Fibroblast of gingiva (primary cell): ENCODE measurements at places on chromosomes 13 and 19.

- DNase-seq: no peak
Measured at GRCh38 chr19:21264416-21264815, 64.8 kb downstream of the ZNF708 start.

DNA sequence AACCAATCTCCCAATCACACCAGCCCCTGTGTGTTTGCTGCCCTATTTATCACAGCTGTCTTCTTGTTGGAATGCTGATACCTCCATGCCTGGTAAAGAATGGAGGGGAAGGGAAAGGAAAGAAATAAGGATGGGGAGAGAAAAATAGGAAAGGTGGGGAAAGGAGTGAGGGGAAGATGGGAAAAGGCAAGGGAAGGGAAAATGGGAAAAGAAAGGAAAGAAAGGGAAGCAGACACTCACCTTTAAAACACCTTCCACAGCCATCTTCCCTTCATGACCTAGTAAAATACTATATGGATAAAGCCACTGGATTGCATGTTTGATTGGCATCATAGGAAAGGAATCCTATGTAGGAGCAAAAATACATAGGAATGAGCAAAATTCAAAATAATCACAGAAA is 77.8 kb downstream of the VWA8 start:
- DNase-seq: no peak

GRCh38 chr13:21065686-21066085 is 4.3 kb upstream of the LATS2 start:
- DNase-seq: no peak

GRCh38 chr13:24225062-24225461 is 64.5 kb downstream of the SPATA13 start:
- DNase-seq: no peak

DNA sequence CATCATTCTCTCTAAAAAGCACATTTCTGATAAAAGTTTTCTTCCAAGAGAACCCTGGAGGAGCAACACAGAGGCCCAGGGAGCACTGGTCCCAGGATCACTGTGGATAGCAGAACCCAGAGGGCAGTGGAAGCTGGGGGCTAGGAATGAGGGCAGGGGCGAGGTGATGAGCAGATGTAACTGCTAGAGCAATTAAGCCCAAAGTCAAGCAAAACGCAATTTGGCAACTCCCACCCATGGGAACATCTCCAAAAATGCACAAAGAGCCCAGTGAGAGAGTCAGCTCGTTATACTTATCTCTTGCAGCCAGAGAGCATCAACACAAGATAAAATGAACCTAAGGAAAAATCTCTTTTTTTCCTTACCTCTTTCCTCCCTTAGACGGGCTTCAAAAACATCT is 284.2 kb downstream of the TBC1D4 start:
- no peak for DNase-seq

GRCh38 chr13:85536706-85537105 is 262.5 kb downstream of the SLITRK6 start:
- DNase-seq: peak; percentile 32

GRCh38 chr13:75703769-75704168 is 67.6 kb downstream of the LMO7 start:
- no peak for DNase-seq

DNA sequence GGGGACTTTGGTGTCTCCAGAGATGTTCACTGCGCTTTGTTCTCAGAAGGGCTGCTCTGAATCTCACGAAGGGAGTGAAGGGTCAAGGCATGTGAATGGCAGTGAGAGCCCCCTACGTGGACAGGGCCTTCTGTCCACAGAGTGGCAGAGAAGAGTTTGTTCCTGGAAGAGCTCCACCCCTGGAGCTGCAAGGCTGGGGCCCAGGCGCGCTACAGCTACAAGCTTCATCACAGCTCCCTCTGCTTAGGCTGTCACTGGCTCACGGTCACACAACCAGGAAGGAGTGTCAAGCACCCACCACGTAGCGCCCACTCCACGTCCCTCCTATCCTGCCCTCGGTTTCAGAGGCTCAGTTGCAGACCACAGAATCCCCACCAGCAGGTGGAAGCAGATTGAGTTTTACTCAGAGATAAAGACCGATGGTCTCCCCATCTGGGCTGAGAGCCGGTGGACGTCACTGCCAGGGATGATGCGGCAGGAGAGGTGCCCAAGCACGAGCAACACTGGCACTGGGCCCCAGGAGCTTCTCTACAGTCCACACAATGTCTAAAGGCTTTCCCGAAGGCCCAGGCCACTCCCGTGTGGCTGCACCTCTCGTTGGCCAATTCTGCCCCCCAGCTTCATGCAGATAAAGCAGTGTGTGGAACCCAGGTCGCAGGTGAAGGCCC is 23.0 kb upstream of the TFDP1 start:
- no peak for DNase-seq

DNA sequence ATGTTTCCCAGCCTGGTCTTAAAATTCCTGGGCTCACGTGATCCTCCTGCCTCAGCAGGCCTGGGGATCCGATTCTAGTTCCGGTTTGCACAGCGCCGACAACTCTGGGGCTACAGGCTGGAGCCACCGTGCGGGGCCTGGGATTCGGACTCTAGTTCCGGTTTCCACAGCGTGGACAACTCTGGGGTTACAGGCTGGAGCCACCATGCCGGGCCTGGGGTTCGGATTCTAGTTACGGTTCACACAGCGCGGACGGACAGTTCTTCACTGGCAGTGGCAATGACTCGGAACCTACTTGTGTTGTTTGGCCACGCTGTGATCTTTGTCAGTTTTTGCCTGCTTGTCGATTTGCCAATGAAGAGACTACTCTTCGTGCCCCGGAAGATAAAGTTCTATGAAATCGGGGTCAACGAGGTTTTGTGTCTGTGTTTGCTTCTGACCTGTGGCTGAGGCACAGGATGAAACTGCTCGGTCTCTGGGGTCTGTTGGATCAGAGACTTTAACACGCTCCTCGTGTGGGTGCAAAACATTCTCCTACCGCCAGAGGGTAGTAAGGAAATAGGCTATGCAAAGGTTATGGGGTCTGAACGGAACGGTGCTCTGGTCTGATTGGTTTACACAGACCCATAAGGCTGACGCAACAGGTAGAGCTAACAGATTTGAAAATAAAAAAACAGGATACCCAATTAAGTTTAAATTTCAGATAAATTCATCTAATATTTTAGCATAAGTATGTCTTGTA is 12.1 kb upstream of the ZSCAN1 start:
- DNase-seq: peak; percentile 36

DNA sequence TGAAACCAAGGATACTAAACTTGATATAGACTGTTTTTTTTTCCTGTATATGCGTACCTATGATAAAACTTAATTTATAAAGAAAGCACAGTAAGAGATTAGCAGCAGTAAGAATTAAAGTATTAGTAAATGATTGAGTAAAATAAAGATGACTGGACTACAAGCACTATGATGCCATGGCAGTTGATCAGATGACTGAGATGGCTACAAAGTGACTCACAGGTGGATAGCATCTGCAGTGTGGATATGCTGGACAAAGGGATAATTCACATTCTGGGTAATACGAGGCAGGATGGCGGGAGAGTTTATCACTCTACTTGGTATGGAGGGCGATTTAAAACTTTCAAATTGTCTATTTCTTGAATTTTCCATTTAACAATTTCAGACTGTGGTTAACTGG is 11.8 kb downstream of the HTR2A start:
- no peak for DNase-seq

- DNase-seq: peak; percentile 20
Measured at GRCh38 chr19:4304538-4305256, at the start of gene FSD1. FSD1 (plus strand) TSS chr19:4304598; CDS start chr19:4304747, 149 bp downstream.

DNA sequence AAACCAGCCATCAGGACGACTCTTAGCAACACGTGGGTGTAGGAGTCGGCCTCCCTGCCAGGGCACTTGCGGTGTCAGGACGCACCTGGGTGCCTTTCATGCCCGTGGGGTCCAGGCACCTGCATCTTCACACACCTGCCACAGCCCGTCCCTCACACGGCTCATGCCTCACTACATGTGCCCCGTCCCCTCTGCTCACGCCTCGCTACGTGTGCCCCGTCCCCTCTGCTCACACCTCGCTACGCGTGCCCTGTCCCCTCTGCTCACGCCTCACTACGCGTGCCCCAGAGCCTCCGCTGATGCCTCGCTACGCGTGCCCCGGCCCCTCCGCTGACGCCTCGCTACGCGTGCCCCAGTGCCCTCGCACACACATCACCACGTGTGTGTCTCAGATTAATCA is 58.0 kb upstream of the F7 start:
- no peak for DNase-seq

- no peak for DNase-seq
Measured at GRCh38 chr13:112990783-112991182, 21.8 kb downstream of the MCF2L start.

GRCh38 chr13:44855860-44856259 is 133.4 kb downstream of the NUFIP1 start:
- DNase-seq: no peak

DNA sequence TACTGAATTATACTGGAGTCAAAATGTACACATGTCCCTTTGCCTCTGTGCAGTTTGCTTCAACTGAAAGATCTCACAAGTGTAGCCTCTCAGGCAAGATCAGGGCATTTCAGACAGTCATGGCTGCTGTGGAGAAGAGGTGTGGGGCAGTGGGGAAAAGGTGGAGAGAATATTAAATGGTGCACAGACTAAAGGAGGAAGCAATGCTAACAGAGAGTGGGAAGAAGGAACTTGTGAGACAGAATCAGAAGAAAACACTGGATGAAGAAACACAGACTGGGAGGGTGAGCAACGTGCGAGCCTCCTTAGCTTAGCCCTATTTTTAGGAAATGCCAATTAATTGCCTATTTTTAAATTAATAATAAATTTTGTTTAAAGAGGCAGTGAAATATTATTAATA is 49.6 kb upstream of the RAP2A start:
- no peak for DNase-seq

DNA sequence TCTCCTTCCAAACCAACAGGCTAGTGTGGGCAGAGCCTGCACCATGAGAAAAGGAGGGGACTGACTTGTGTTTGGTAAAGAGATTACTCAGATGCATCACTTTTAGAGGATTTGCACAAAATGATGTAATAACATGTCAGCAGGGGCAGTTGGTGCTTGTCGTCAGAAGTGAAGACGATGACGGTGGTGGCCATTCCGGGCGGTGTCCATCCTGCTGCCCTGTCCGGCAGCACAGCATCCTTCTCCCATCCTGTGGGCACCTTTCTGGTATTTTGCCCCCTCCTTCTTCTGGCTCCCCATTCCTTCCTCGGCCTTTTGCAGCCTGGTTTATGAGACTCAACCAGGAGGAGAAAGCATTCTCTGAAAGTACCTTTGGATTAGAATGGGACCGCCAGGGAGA is 160.1 kb downstream of the TEX29 start:
- no peak for DNase-seq

GRCh38 chr13:40164133-40164532 is 502.3 kb downstream of the FOXO1 start:
- DNase-seq: peak; percentile 38

DNA sequence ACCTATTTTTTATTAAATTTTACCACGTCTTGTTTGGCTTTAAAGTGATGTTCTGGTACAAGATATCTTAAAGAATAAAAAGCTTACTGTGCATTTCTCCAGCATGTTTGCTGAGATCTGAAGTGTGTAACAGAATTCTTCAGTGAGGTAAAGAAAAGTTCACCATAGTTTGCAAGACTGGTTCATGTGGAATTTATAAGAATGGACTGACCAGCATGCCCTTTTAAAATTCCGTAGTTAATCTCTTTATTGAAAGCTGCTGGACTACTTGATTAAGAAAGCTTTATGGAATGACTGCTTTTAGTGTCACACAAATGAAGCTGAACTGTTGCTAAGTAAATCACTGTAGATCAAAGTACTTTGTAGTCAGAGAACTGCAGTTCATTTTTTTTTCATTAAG is 119.2 kb downstream of the GPC6 start:
- peak; percentile 6 for DNase-seq

DNA sequence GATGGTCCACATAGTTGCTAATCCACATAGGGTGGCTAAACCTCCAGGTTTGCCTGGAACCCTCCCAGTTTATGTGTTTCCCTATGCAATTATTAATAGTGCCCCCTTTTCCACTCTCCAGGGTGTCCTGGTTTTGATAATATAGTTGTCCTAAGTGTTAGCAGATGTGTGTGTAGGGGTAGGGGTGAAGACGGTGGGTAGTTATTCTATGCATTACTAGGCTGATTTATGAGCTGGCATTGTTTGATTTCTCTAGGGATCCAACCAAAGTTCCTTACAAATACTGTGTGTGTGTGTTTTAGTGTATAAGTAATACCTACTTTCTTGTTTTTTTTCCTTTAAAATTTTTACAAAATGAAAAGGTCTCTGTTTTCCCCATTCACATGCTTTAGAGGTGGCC is 21.1 kb downstream of the GTF2F2 start:
- DNase-seq: no peak

DNA sequence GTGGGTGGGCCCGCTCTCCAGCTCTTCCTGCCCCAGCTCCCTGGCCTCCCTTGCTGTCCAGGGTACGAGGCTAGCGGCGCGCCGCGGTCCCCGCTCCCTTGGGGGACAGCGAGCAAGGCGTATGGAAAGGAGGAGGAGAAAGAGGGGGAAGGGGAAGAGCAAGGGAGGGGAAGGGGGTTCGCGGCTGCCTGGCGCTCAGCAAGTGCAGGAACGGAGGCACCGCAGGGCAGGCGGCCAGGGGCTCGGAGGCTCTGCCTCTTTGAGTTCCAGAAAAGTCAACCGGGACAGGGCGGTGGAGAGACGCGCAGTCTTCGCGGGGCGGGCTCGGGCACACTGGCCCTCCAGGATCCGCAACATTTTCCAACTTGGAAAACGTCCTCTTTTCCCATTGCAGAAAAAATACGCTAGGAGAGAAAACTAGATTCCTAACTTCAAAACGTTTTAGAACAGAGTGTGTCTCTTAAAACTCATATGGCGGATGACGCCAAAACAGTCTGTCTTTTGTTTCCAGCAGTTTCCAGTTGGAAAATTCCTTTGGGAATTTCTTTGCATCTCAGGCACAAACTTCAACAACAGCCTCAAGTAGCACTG is 23.1 kb upstream of the TNFRSF19 start:
- peak; percentile 39 for DNase-seq

DNA sequence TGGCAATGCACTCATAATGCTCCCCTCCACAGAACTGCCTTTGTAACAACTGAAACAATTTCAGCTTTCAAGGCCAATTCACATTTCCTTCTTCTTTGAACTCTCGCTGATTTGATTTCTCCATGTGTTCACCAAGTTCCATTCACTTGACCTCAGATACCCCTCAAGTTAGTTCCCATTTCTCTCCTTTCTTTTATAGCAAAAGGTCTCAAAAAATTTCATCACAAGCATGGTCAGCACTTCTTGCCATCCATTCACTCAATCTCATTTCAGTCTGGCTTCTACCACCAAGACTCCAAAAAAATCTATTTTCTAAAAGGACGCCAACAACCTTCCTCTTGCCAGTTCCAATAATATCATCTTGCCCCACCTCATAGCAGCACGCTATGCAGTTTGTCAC is 135.7 kb downstream of the DIAPH3 start:
- no peak for DNase-seq

DNA sequence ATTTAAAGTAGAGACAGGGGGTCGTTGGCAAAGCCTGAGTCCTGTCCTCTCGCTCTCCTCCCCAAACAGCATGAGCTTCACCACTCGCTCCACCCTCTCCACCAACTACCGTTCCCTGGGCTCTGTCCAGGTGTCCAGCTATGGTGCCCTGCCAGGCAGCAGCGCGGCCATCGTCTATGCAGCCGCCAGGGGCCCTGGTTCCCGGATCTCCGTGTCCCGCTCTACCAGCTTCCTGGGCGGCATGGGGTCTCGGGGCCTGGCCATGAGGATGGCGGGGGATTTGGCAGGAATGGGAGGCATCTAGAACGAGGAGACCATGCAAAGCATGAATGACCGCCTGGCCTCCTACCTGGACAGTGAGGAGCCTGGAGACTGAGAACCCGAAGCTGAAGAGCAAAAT is 1117.2 kb upstream of the MIR17HG start:
- DNase-seq: no peak

GRCh38 chr13:30307194-30307970 is at the start of gene KATNAL1:
KATNAL1 (minus strand) TSS chr13:30307551; CDS start chr13:30283777, 23,774 bp downstream.
- DNase-seq: peak; percentile 74

GRCh38 chr13:69857183-69857821 is 250.3 kb upstream of the ATXN8OS start:
- no peak for DNase-seq
